ENCODE measurements at places on chromosomes 12 and 14.

GRCh38 chr12:110012137-110012536, 12.9 kb downstream of the ANKRD13A start:
- DNase-seq: no peak

GRCh38 chr14:66395300-66395699, 90.9 kb upstream of the CCDC196 start:
- DNase-seq: no peak

GRCh38 chr12:124808272-124808671, 55.4 kb downstream of the SCARB1 start:
- no peak for DNase-seq

GRCh38 chr12:55757701-55758100, 14.8 kb downstream of the GDF11 start:
- DNase-seq: no peak

- DNase-seq: no peak
Observed at GRCh38 chr14:60863249-60863648, 117.6 kb downstream of the TRMT5 start.

GRCh38 chr12:110689281-110690126, 589 bp upstream of the HVCN1 start:
- DNase-seq: peak; percentile 78

- DNase-seq: no peak
Observed at GRCh38 chr12:107241411-107241810, 148.1 kb upstream of the CRY1 start.

- no peak for DNase-seq
Observed at GRCh38 chr12:52913431-52913821, 8.6 kb upstream of the KRT8 start.

DNA sequence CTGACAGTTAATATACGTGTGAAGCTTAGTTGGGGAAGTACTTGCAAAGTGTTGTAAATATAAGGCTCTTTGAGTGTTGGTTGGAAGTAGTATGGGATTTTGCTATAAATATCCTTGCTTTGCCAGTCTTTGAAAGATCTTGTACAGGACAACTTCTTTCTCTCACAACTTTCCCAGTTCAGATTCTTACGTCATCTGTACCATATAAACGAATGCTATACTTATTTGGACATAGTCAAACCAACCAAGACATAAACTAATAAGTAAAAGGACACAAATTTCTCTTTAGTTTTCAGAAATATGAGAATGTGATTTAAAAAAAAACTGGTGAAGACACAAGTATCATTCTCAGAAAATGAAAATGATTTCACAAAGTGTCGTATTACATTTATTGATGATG, 153.1 kb upstream of the NPAS3 start:
- DNase-seq: no peak

GRCh38 chr12:112686373-112686772, 105.2 kb upstream of the RPH3A start:
- DNase-seq: no peak

DNA sequence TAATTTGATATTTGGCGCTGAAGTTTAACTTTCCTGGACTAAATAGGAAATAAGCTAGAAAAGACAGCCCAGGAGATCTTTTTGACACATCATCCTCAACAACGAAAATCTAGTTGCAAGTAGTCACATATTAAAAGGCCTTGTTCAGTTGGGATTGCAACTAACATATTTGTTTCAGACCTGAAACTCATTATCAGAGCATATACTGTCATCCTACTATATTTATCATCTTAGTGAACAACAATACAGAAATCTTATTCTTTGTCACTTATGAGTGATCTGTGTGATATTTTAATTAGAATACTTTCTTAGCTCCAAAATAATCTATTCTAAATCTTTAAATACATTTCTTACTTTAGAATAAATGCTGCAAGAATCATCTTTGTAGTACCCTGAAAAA, 72.1 kb downstream of the ELK3 start:
- DNase-seq: no peak

- DNase-seq: no peak
Observed at GRCh38 chr12:44875417-44875953, 630 bp downstream of the NELL2 start.

GRCh38 chr12:51011955-51012354, 14.2 kb downstream of the SLC11A2 start:
- no peak for DNase-seq

DNA sequence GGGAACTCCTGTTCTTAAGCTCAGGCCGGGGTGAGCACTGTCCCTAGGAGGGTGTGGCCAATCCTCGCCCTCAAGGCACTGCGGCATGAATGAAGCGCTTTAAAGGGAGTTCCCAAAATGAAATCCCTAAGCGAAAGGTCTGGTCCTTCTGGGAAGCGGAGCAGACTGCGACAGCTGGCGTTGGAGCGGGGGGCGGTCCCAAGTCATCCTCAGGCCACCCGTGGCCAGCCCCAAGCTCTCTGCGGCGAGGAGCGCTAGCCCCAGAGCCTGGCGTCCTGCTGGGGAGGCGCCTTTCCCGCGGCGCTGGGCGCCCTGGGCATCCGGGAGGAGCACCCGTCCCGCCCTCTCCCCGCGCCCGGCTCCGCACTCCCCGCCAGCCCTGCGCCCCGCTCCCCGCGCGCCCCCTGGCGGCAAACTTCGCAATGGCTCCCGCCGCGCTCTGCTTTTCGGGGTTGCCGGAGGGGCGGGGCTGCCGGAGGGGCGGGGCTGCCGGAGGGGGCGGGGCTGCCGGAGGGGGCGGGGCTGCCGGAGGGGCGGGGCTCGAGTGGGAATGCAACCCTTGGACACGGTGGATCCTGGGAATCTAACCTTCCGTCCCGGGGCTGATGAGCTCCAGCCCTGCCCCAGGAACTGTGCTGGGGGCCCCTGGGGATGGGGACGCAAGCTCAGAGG, 25.4 kb downstream of the ZBTB42 start:
- peak; percentile 97 for DNase-seq

DNA sequence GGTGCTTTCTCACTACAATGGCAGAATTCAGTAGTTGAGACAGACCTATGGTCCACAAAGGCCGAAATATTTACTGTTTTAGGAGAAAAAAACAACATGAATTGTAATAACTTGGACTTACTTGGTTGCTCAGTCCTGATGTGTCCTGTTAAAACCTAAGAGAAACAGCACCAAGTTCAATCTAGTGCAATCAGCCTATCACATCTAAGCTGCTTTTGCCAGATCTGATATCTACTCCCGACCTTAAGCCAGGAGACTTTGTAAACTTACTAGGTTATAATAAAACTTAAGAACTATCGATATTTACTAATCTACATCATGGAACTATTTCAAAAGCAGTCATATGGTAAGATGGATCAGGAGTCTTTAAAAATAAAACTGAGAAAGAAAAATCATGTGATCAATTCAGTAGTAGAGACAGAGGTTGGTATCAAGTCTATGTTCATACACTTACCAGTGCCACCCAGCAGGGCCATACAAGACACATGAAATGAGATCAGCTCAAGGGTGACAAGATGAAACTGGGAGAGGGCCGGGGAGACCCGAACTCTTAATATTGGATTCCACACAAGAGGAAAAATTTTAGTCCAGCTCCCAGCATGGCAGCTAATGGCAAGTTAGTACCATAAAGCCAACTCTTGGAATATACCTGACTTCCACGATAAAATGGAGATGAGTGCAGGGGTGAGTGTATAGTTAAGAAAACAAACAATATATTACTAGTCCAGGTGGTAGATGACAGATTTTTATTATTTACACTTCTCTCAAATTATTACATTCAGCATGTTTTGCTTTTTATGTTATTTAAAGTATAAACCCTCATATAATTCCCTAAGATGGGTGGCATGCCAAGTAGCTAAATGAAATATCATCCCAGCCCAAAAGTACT, 27.5 kb downstream of the NUDT4 start:
- DNase-seq: no peak

DNA sequence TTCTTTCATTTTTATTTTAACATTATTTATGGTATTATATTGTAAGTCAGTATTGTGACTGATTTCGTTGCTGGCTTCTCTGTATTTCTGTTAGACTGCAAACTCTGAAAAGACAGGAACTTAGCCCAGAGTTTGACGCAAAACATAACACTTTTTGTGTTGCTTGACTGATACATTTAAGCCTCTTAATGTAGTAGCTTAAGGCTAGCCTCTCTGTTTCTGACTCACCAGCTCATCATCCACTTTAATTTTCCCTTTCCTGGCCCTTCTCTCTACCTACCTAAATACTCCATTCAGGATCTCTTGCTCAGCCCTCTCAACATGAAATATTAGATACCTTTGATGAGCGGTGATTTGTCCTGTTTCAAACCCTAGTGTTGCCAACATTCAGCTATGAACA, 420.6 kb downstream of the LRFN5 start:
- DNase-seq: no peak

GRCh38 chr12:53596920-53597363, 29.2 kb downstream of the ATF7 start:
- DNase-seq: no peak

- no peak for DNase-seq
Observed at GRCh38 chr12:91866566-91866965, 279.1 kb downstream of the BTG1 start.

- no peak for DNase-seq
Observed at GRCh38 chr12:27255806-27256205, 11.7 kb downstream of the STK38L start.

- DNase-seq: no peak
Observed at GRCh38 chr14:64478634-64479250, 13.4 kb downstream of the AKAP5 start.

DNA sequence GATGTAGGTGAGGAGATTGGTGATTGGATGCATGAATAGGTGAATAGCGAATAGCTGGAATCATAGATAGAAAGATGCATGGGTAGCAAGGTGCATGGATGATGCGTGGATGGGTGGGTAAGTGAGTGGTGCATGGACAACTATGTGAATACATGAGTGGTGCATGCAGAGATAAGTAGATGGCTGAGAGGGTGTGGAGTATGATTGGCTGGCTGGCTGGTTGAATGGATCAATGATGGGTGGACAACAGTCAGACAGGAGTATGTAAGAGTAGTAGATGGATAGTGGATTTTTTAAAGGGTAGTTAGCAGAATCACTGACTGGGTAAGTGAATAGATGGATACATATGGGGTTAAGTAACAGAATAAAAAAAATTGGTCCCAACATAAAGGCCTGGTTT, 33.9 kb downstream of the SERPINA3 start:
- DNase-seq: no peak

DNA sequence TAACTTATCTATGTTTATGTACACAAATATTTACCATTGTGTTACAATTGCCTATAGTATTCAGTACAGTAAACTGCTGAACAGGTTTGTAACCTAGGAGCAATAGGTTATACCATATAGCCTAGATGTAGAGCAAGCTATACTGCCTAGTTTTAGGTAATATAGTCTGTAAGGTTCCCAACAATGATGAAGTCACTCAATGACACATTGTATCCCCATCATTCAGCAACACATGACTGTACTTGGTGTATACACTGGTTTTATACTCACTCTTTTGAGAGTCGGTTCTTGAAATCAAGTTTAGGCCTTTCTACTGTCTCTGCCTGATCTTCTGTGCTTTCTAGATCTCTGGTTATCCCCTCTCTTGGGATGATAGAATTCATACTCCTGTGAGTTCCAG, 5.5 kb downstream of the RNASE1 start:
- no peak for DNase-seq

- no peak for DNase-seq
Observed at GRCh38 chr14:66398437-66398836, 87.7 kb upstream of the CCDC196 start.

- no peak for DNase-seq
Observed at GRCh38 chr12:32257695-32258496, 141.5 kb upstream of the FGD4 start.

GRCh38 chr12:15427913-15428312, 105.6 kb downstream of the PTPRO start:
- no peak for DNase-seq

- DNase-seq: peak; percentile 30
Observed at GRCh38 chr14:100587086-100587762, at the start of gene BEGAIN. Gene BEGAIN, minus strand, starts transcription at chr14:100587417. Its CDS starts 127 bp downstream, at chr14:100587290.

DNA sequence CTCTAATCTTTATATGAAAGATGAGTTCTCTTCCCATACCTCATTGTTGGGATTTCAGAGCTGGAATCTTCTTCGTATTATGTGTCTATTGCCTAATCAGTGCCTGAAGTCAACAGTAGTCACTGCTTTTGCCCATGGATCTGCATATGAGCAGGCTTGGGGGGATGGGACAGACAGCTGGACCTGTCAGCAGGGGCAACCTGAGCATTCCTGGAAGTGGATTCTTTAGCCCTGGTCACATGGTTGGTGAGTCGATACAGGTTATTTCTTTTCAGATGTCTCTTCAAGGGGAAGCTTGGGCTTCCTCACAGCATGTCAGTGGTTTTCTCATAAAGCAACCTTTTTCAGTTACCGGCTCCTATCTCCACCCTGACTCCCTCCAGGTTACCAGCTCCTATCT, 97.3 kb upstream of the RBM19 start:
- no peak for DNase-seq

DNA sequence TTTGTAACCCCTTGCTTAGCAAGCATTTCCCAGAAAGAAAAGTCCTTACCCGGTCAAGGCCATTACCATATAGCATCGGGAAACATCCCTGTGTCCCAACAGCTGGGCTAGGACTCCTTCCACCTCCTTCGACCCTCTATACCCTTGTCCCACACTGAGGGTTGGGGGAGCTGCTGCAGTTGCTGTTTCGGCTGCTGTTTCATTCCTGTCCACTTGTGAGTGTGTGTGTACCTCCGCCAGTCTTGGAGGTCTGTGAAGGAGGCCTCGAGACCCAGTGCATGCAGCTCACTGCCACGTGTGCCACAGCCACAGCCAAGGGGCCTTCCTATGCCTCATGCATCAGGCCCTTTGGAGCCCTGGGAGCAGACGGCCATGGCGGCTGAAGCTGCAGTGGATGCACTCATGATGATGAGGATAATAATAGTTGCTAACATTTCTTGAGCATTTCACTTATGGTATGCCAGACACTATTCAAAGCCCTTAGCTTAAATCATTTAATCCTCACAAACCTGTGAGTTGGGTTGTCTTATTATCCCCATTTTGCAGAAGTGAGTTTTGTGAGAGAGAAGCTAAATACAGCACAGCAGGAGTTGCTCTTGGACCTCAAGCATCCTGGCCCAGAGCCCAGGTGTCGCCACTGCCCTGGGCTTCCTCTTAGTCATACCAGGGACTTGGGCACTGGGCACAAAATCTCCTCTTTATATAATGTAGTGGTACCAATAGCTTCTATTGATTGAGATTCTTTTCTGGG, 156.5 kb downstream of the PRKCH start:
- no peak for DNase-seq

- no peak for DNase-seq
Observed at GRCh38 chr12:76075448-76075847, 9.0 kb downstream of the NAP1L1 start.

GRCh38 chr14:68964300-68965093, 14.6 kb downstream of the ACTN1 start:
- no peak for DNase-seq

GRCh38 chr14:81303258-81303935, 82.6 kb upstream of the GTF2A1 start:
- DNase-seq: no peak

- DNase-seq: no peak
Observed at GRCh38 chr14:60206837-60207533, 41.8 kb upstream of the DHRS7 start.

GRCh38 chr12:21759737-21760136, 14.8 kb downstream of the KCNJ8 start:
- no peak for DNase-seq

- no peak for DNase-seq
Observed at GRCh38 chr14:69620981-69621380, 9.6 kb downstream of the SUSD6 start.
